ENCODE measurements at places on chromosomes 5 and 9.

- DNase-seq: no peak
- no peaks in the 10 kb centered on the region for H3K36me3 ChIP-seq
- no peaks in the 10 kb centered on the region for H3K27me3 ChIP-seq
- H3K27ac ChIP-seq: no peak overlapping the region
Measured at GRCh38 chr5:93184041-93184440, 397.0 kb downstream of the NR2F1-AS1 start.

DNA sequence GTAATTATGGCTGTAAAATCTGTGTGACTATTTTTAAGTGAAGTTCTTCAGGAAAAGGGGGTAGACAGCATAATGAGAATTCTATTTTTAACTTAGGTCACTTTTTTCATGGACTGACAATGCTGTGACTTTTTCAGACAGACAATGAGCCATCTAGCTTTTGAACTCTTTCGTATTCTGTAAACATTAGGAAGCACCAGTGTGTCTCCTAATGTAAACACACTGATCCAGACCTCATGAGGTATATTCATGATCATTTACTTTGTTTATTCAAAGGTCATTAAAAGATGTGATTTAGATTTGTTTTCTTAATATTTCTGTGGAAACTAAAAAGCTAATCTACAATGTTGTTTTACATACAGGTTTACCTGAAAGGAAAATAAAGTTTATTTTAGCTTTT lies 352.6 kb downstream of the ADGRV1 start:
- H3K36me3 ChIP-seq: no peaks in the 10 kb centered on the region
- no peak overlapping the region for H3K4me3 ChIP-seq
- H3K27ac ChIP-seq: no peak overlapping the region

DNA sequence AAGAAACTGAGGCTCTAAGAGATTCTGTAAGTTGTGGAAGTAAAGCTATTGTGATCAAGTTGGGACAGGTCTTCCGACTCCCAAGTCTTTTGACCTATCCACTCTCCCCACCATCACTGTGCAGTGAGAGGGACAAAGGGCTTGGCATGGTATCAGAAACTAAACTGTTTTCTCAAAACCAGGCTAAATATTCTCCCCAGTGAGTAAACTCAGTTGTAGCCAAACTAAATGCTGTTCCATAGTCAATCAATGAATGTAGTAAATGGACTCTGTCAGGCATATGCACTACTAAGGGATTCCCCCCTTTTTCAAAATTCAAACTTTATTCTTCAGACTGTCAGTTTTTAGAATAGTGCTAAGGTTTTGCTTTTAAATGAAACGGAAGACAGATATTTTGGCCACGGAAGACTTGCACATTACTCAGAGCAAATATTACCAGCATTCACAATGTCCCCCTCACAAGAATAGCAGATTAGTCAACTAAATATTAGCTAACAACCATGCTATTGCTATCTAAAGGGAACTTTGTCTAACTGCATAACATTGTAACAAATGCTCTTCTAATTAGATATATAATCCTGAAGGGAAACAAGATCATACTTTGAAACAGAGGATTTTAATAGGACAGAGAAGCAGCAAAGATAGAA lies 7.1 kb downstream of the PRKAA1 start:
- DNase-seq: no peak
- peaks cover 14% of the 10 kb centered on the region for H3K36me3 ChIP-seq
- no peaks in the 10 kb centered on the region for H3K27me3 ChIP-seq
- H3K4me1 ChIP-seq: peaks cover 65% of the 10 kb centered on the region

- H3K36me3 ChIP-seq: peaks cover 43% of the 10 kb centered on the region
Measured at GRCh38 chr9:21835121-21835520, 32.7 kb downstream of the MTAP start.

DNA sequence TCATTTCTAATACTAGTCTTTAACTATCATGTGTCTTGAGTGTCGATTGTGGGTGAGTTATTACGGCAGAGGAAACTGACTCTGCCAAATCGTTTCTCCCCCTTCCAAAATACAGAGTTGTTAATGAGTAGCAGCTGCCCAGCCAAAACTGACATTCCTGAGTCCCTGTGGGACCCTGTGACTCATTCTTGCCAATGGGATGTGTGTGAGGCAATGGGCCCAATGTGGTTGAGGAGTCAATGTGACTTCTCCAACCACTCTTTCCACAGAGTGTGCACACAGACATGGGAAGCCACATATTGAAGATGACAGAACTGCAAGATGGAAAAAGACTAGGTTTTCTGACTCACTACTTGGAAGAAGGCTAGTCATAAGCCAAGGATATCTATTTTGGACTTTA lies 434.7 kb downstream of the DTWD2 start:
- no peak for DNase-seq
- H3K4me1 ChIP-seq: no peaks in the 10 kb centered on the region
- no peak overlapping the region for H3K4me3 ChIP-seq
- H3K27me3 ChIP-seq: no peaks in the 10 kb centered on the region
- no peak overlapping the region for H3K27ac ChIP-seq

DNA sequence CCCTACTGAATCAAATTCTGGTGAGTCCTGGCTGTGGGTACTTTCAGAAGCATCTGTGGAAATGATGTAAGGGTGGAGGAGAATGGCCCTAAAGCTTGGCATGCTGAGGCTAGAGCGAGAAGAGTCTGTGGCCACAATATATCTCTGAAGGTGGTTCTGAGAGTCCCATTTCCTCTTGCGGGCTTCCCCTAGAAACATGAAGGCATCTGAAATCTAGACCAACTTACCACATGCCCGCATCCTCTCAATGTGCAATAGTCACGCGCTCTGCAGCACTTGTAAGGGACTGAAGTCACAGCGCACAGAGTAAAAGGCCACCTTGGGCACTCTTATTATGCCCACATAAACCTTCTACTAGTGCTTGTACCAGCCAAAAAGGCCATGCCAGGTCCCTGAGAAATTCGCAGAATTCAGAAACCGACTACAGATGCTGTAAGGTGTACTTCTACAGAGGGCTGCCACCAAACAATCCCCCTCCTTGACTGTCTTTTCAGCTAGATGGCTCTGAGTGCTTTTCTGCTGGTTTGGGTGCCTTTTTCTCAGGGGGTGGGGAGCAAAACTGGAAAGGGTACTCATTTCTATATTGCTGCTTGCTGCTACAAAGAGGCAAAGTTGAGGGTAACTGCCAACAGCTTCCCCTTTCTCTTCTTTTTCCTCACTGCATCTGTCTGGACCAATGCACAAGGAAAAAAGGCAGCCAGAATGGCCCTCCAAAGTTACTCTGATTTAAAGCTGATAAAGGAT lies 107.3 kb downstream of the ZDHHC21 start:
- H3K4me1 ChIP-seq: peaks cover 21% of the 10 kb centered on the region
- H3K27me3 ChIP-seq: no peaks in the 10 kb centered on the region
- no peak for DNase-seq
- no peak overlapping the region for H3K27ac ChIP-seq
- H3K36me3 ChIP-seq: peaks cover 3% of the 10 kb centered on the region

Measured in central memory CD8-positive, alpha-beta T cell (primary cell).